Left lobe of liver (tissue), 2 donors: ENCODE measurements at places on chromosomes 13 and 19. TPM values are rescaled to one million over a fixed set of nuclear protein-coding genes. Genes with fewer than 3 reads are reported as not detected.

GRCh38 chr19:55005684-55006488, 32.2 kb downstream of the GP6 start:
- no peak for DNase-seq

GRCh38 chr13:72141855-72142519, 275.0 kb upstream of the DACH1 start:
- DNase-seq = no peak

DNA sequence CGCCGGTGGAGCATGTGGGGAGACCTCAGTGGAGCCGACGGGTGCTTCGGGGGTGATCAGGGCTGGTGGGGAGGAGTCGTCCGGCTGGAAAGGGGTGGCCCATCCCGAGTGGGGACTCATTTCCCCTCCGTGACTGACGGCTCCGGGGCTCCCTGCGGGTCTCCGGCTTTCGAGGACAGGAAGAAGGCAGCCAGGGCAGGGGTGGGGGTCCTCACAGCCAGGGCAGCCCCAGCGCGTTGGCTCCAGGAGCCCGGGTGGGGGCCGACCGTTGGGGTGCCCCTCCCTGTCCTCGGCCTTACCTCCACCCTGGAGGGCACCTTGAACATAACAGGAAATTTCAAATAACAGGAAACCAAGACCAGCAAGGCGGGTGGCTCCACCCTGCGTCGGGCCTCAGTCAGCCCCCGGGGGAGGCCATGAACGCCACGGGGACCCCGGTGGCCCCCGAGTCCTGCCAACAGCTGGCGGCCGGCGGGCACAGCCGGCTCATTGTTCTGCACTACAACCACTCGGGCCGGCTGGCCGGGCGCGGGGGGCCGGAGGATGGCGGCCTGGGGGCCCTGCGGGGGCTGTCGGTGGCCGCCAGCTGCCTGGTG, at the start of gene S1PR4:
Gene S1PR4, plus strand, starts transcription at position 393 of the 596 bp plus-strand sequence. Its CDS starts 24 bp downstream, at position 417.
- no peak for DNase-seq

DNA sequence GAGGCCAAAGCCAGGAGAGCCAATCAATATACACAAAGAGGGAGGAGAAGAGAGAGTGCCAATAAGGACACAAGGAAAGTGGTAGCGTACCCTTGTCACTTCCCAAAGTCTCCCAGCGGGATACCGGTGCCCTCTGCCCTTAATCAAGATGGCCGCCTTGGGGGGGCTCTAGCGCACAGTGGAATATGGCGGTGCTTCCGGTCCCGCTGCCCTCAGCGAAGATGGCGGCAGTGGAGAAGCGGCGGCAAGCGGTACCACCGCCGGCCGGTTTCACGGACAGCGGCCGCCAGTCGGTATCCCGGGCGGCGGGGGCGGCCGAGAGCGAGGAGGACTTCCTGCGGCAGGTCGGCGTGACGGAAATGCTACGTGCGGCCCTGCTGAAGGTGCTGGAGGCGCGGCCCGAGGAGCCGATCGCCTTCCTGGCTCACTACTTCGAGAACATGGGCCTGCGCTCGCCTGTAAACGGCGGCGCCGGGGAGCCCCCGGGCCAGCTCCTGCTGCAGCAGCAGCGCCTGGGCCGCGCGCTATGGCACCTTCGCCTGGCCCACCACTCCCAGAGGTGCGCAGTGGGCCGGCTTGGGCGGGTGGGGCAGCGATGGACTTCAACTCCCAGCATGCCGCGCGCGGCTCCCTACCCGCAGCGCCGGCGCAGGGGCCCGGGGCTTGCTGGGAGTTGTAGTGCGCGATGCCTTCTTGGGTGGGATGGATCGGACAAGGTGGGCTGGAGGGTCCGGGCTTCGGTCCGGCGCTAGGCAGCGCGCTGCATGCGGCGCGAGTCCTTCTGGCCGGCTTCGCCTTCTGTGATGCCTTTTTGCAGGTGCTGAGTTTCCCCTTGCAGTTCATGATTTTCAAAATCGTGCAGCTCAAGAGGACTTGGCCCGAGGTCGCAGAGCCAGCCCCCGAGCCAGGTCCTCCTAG, at the start of gene TPGS1:
Gene TPGS1, plus strand, starts transcription at position 212 of the 918 bp plus-strand sequence. Its CDS starts 10 bp downstream, at position 222.
- DNase-seq = peak; percentile 99

Gene EBI3
- 1.3 TPM for total RNA-seq

Gene DPF1
- total RNA-seq = not detected
